ENCODE measurements at places on chromosomes 1 and 21. TPM values are rescaled to one million over a fixed set of nuclear protein-coding genes. Genes with fewer than 3 reads are reported as not detected.

DNA sequence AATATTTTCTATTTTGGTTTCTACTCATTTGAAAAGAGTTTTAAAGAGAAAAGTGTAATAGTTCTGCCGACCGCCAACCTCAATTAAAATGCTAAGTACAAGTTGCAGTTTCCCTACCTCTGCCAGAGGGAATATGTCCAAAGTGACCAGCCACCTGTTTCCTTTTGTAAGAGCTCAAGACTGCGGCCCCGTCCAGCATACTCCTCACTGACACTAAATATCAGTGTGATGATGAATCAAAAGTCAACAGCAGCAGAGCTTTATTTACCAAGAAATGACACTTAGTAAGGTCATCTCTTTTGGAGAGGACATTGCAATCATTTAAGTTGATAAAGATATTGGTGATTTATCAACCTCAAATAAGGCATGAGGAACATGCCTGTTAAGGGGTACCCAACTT is 57.4 kb upstream of the NRIP1 start:
- DNase-seq = no peak

- no peak for DNase-seq
Measured at GRCh38 chr1:100299521-100300222, 33.7 kb downstream of the RTCA start.

- DNase-seq = no peak
Measured at GRCh38 chr1:157348538-157349480, 203.5 kb downstream of the FCRL5 start.

RHD gene
- not detected for total RNA-seq

- no peak for DNase-seq
Measured at GRCh38 chr1:172537827-172538391, 5.0 kb downstream of the SUCO start.

DNA sequence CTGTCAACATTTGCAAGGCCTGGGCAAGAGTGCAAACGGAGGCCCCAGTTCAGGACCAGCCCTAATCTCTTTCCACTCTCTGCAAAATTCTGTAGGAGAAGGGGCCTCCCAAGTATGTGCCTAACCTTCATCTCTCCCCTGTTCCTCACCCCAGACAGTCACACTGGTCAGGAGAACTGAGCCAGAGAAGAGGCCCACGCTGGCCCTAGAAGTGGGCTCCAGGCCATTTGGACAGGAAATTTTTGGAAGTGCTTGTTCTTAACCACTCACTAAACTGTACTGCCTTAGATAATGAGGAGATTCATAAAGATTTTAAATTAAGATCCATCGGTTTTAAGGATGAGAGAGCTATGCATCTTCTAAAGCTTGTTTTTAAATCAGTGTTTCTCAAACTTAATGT is 129.7 kb upstream of the ADGRL2 start:
- DNase-seq = no peak

- no peak for DNase-seq
Measured at GRCh38 chr1:239303289-239303688, 83.1 kb upstream of the CHRM3 start.

RNU1-1 gene
- 1,616 TPM for total RNA-seq

ARHGEF2 gene
- 144 TPM for total RNA-seq

GRCh38 chr21:30072496-30072895 is 94.1 kb downstream of the CLDN17 start:
- no peak for DNase-seq

- DNase-seq = no peak
Measured at GRCh38 chr1:30325999-30326398, 397.4 kb downstream of the MATN1 start.

GRCh38 chr1:6700853-6701436 is 671 bp downstream of the DNAJC11 start:
- no peak for DNase-seq

DIO1 gene
- not detected for total RNA-seq

- DNase-seq = no peak
Measured at GRCh38 chr1:115133440-115133839, 44.1 kb upstream of the TSPAN2 start.

- DNase-seq = no peak
Measured at GRCh38 chr1:115596080-115596780, 45.5 kb upstream of the VANGL1 start.

GRCh38 chr1:150820730-150821512 is 12.9 kb upstream of the CTSK start:
- no peak for DNase-seq

DNA sequence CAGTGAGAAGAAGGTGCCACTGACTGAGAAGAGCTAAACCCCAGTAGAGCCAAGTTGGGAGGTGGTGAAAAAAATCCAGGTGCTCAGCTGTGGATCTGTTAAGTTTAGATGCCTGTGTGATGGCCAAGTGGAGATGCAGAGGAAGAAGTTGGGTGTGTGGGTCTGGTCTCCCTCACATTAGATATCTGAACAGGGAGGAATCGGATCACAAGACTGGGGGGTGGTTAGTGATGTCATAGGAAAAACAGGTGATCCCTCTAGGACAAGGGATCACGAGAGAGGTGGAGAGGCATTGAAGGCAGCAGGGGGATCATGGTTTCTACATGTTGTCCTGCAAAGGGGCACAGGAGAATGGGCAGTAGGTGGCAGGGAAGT is 22.6 kb downstream of the KCNK1 start:
- DNase-seq = no peak

- no peak for DNase-seq
Measured at GRCh38 chr1:226684026-226684425, 55.1 kb downstream of the ITPKB start.

DNA sequence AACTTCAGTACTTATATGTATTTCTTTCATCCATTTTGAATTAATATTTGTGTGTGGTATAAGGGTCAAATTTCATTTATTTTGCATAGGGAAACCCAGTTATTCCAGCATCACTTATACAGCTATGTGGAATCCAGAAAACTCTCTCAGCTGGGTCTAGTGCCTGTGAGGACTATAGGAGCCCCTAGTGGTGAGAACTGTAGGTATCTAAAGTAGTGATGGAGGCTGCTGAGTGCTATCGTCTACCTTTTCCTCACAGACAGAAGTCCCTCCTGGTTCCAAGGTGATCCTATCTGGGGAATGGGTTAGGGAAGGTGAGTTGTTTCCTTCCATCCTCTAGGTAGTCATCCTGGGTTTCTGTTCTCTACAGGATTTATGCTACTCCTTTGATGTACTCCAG is 352.0 kb upstream of the C1orf87 start:
- no peak for DNase-seq

PYHIN1 gene
- total RNA-seq = 5.2 TPM

DNA sequence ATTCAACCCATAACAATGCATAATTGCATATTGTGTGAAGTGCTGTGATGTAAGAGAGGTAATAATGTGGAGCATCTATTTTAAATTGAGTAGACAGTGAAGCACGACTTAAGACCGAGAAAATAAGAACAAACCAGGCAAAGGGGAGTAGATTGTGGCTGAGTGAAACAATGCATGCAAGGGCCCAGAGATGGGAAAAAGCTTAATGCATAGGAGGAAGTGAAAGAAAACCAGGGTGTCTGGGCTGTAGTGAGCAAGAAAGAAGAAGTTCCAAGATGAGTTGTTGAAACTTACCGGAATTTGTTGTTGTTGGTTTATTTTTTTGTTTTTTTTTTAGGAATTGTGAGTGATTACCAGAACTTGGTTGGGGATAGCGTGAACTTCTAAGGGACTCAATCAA is 104.7 kb downstream of the SNX7 start:
- DNase-seq = no peak

- DNase-seq = no peak
Measured at GRCh38 chr1:6802893-6803292, 17.6 kb downstream of the CAMTA1 start.

DNA sequence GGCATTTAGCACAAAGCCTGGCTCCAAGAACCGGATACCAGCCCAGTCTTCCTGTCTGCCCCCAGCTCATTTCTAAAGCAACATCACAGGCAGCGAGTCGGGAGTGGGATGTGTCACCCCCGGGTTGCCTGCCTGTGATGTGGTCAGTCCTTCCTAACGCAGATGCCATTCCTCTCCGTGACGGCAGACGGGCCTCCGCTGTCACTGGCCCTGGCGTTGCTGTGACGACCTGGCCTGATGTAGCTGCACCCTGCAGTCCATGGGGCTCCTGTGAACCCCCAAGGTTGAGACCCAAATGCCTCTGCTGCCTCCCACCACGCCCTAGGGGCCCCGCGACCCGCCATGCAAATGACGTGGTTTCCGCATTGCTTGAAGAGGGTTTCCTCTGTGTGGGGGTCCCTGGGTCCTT is 12.3 kb downstream of the TNFRSF1B start:
- DNase-seq = peak; percentile 84
